ENCODE measurements at places on chromosomes 5 and 9.

GRCh38 chr9:79006546-79006945 lies 565.2 kb upstream of the TLE4 start:
- no peak for DNase-seq

GRCh38 chr5:83096660-83097339 lies 19.5 kb downstream of the XRCC4 start:
- DNase-seq: no peak

GRCh38 chr5:25094219-25094618 lies 449.4 kb upstream of the CDH10 start:
- no peak for DNase-seq

- DNase-seq: no peak
Measured at GRCh38 chr9:132622159-132622558, 39.8 kb downstream of the BARHL1 start.

DNA sequence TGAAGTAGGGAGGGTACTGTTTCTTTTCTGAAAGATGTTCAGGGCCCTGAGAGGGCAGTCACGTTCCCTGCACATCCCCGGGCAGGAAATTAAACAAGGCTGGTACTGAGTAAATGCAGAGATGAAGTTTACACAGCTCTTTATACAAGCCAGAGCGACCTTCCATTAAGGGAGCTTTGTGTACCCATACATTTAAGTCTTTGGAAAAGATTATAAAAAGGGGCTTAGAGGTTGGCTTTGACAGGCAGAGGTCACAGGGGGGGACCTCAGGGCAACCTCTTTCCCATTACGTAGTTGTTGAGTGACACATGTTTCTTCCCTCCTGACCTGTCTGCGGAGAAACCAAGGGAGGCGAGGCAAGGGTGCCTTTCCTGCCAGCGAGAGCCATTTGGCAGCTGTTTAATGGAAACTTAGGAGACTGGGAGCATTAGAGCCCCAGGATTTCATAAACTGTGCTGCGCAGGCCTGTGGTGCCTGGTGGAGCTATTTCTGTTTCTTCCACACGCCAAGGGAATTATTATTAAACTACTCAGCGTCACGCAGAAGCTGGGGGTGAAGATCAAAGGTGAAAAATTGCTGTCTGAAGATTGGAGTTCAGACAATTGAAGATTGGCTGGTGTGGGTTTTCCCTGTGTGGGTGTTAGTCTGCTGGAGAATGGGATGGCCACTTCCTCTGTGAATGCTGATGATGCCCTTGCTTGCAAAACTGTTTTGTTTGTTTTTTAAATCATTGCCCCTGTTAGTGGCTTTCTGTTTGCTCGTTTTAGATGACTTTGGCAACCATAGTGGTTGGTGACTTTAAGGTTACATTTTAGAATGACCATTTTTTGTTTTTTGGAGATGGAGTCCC lies 3.2 kb upstream of the SMIM32 start:
- no peak for DNase-seq

DNA sequence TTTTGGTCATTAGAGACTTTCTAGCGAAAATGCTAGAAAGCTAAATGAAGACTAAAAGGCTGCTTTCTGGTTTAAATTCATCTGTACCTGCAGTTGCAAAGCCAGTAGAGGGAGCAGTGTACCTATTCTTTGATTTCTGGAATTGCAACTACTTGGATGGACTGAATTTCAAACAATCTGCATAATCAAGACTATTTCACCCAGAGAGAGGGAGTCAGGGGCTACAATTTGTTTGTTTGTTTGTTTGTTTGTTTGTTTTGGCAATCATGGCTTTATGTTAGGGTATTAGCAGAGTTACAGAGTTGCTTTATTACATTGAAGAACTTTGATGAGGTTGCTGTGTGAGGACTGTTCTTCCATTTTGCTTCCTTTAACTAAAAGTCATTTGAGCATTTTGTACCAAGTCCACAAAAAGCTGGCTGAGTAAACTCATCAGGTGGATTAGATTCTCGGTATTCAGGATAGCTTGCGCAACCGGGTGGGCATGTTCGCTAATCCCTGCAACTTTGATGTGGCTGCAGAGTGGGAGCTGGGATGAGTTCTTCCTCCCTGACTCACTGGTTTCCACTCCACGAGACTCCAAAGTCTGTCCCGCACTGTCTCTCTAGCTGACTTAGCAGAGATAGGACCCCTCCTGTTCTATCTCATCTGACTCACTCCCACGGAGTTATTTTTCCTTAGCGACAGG lies 80.0 kb upstream of the TUT7 start:
- no peak for DNase-seq

DNA sequence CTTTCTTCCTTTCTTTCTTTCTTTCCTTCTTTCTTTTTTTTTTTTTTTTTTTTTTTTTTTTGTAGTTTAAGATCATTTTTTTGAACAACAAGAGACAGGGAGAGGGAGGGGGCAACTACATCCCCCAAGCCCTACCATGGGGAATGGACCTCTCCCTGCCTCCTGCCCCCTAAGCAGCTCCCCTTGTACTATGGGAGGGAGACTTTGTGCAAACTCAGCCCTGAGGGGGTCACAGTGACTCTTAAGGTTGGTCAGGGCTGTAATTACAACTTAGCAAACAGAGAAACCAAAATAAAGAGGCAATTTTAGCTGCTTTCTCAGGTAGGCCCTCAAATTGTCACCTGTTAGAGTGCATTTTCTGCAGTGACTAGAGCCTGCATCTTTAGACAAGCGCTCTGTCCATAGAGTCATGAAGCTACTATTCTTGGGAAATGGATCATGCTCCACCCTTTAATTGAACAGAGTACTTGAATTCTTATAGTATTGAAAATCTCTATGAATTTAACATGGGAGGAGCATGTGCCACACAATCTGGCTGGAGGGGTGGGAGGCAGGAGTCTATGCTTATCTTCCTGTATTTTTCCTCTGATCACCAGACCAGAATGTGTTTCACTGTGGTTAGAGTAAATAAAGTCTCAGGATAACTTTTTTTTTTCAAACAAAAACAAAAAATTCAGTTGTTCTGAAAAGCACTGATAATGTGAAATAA lies 24.3 kb upstream of the PIK3R1 start:
- DNase-seq: no peak

Data from stimulated activated CD8-positive, alpha-beta memory T cell treated with anti-CD3 and anti-CD28 coated beads, Interleukin-2, amount 100 ng/mL, for 1 hour (primary cell).